Mammary epithelial cell (primary cell): ENCODE measurements at places on chromosomes 7 and 10. TPM values are rescaled to one million over a fixed set of nuclear protein-coding genes. Genes with fewer than 3 reads are reported as not detected.

- no peak for DNase-seq
Observed at GRCh38 chr7:148921189-148921588, 37.1 kb upstream of the EZH2 start.

DNA sequence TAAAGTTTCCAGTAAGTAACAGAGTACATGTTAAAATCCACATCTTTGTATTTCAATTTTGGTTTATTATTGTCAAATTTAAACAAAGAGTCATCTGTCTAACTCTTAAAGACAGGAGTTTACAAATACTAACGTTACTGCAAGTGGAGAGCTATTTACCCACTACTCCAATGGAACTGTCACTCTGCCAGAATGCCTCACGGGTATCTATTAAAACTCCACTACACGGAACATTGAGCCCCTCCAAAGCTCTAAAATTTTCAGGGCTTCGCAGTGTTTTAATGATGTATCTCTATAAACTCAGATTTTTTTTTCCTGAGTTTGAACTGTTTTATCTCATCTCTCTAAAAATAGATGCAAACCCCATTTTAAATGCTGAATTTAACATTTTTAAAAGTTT lies 388.7 kb upstream of the SEMA3A start:
- DNase-seq, result no peak

DNA sequence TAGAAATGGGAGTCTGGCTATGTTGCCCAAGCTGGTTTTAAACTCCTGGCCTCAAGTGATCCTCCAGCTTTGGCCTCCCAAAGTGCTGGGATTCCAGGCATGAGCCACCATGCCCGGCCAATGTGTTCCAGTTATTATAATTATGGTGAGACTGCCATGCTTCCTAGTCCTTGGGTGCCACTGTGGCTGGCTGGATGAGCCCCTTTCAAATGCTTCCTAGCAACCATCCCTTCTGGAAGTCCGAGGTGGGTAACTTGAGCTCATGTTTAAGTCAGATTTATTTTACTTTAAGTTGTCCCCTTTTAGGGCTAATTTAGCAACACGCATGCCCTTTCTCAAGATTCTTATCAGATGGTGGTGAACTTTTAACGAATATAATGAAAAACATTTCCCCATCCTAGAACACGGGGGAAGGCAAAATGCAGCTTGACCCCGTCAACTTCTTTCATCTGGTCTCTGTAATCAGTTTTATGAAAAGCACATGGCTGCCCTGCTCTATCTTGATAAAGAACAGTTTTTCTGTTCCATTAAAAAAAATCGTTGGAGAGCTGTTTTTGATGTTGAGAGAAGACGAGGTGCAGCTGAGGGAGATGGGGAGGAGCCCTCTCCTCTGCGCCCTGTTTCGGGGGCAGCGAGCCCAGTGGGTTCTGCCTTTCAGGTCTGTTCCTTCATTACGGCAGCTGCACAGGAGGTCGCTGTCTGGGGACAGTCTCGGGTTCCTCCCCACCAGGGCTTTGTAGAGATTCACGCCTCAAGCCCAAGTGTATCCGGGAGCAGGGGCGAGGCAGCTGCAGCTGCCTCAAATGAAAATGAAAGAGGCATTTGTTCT lies 61.0 kb upstream of the MKI67 start:
- no peak for DNase-seq

The CNPY1 gene
- not detected for polyA plus RNA-seq

The HOXA5 gene
- 8.6 TPM for polyA plus RNA-seq

The TRIL gene
- 0.01 TPM for polyA plus RNA-seq

The STYXL1 gene
- polyA plus RNA-seq, result 84.3 TPM

DNA sequence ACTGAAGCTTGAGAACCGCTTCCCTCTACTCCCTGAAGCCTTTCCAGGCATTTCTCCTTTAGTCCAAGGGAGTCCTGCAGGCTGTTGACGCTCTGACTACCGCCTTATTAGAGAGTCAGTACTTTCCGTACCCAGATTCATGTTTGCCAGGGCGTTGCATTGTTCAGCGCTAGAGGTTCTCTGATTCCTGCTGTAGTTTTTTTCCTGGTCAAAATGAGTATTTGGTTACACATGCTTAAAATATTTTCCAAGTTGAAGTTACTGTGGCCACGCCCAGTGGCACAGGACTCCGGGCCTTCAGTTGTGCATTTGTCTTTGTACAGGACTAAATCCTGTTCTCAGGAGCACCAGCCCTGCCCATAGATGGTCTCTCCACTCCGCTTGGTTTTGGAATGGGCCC lies 7.9 kb downstream of the MTURN start:
- peak; percentile 63 for DNase-seq

DNA sequence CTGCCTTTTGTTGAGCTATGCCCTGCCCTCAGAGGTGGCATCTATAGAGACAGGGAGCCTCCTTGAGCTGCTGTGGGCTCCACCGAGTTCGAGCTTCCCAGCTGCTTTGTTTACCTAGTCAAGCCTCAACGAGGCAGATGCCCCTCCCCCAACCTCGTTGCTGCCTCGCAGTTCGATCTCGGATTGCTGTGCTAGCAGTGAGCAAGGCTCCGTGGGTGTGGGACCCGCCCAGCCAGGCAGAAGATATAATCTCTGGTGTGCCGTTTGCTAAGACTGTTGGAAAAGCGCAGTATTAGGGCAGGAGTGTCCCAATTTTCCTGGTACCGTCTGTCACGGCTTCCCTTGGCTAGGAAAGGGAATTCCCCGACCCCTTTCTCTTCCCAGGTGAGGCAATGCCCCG lies 88.4 kb upstream of the CDK6 start:
- DNase-seq, result no peak

The SPDYE16 gene
- not detected for polyA plus RNA-seq

- DNase-seq, result no peak
Observed at GRCh38 chr7:39407723-39408122, 158.5 kb upstream of the YAE1 start.

DNA sequence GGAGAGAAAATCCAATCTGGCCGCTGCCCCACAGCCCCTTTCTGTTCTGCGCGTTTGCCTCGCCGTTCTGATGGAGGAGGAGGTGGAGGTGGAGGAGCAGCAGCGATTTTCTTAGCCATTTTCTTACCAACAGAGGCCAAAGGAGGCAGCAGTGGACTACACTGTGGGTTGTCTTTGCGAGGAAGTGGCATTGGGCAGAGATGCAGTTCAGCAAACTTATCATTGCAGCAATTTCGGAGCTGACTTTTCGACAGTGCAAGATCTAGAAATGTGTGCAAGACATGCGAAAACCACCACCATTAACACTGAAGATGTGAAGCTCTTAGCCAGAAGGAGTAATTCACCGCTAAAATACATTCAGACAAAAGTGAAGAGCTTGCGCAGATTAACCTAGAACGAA lies 1.9 kb upstream of the ARL4A start:
- no peak for DNase-seq

DNA sequence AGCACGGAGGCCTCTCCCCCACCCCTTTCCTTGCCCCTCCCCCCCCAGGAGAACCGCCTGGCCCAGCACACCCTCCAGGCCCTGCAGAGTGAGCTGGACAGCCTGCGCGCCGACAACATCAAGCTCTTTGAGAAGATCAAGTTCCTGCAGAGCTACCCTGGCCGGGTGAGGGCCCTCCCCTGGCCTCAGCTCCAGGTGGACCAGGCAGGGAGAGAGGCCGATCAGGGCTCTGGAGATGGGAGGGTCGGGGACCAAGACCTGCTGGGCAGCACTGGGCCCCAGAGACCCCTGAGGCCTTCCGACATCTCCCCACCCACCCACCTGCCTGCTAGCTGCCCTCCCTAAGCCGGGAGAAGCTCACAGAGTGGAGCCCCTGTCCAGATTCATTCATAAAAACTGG lies 8.8 kb upstream of the SH2B2 start:
- DNase-seq, result no peak

- peak; percentile 15 for DNase-seq
Observed at GRCh38 chr10:124590216-124591122, 128.8 kb downstream of the LHPP start.

GRCh38 chr7:102836977-102837376 lies 75.8 kb upstream of the LRRC17 start:
- DNase-seq, result no peak

- peak; percentile 38 for DNase-seq
Observed at GRCh38 chr7:134697205-134697886, 50.7 kb downstream of the BPGM start.

DNA sequence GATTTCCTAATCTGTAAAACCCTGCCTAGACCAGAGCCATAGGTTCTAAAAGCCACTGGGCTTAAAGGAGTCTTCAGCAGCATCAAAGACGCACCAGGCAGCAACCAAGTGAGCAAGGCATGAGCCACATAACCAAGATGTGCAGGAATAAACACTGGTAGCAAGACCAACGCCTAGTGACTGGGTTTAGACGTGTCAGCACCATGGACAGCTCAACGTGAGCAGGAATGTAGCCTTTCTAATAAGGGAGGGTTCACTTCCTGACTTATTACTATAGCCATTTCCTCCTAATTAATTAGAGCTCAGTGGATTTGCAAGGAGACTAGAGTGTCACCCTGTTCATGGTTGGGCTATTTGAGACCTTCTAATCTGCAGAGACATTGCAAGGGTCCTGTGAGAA lies 223.7 kb downstream of the LHFPL3 start:
- DNase-seq, result peak; percentile 29

DNA sequence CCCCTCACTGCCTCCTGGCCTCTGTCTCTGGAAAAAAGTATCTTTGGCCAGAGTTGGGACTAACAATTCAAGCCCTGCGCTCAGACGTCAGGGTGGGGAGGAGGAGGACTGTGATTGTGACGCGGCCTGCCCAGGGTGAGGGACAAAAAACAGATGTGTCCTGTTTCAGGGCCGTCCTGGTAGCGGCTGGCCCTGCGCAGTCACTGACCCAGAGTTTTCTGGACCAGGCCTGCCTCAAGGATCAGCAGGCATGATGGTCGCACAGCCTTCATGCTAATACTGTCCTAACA lies 110.1 kb downstream of the CYTH3 start:
- DNase-seq, result no peak

The PRF1 gene
- polyA plus RNA-seq, result 0.07 TPM

The MACC1 gene
- 0.51 TPM for polyA plus RNA-seq

GRCh38 chr10:102461187-102462054 lies 10.1 kb upstream of the C10orf95 start:
- DNase-seq, result peak; percentile 88
